ENCODE measurements at places on chromosomes 7 and 10.

GRCh38 chr10:99537086-99537988, 4.6 kb downstream of the NKX2-3 start:
- DNase-seq, result no peak

- DNase-seq, result no peak
Observed at GRCh38 chr7:20447021-20447650, 116.4 kb downstream of the ITGB8 start.

DNA sequence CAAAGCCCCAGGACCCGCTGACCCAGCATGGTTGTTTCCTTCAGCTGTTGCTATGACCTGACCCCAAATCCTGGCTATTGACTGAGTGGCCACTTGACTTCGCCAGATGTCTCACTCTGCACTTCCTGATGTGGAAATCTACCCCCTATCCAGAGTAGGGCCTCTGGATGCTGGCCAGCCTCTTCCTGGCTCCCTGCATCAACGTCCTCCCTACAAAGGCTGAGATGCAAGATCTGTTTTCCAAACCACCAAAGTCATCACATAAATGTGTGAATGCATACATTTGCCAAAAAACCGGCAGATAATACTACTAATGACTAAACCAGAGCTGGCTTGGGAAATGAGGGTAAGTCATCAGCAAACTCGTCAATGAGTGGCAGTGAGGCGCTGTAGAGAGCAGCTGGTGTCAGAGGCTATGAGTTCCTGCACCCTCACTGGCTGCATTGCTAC, 70.4 kb downstream of the PYROXD2 start:
- no peak for DNase-seq

- no peak for DNase-seq
Observed at GRCh38 chr10:6215241-6215640, 12.5 kb downstream of the PFKFB3 start.

DNA sequence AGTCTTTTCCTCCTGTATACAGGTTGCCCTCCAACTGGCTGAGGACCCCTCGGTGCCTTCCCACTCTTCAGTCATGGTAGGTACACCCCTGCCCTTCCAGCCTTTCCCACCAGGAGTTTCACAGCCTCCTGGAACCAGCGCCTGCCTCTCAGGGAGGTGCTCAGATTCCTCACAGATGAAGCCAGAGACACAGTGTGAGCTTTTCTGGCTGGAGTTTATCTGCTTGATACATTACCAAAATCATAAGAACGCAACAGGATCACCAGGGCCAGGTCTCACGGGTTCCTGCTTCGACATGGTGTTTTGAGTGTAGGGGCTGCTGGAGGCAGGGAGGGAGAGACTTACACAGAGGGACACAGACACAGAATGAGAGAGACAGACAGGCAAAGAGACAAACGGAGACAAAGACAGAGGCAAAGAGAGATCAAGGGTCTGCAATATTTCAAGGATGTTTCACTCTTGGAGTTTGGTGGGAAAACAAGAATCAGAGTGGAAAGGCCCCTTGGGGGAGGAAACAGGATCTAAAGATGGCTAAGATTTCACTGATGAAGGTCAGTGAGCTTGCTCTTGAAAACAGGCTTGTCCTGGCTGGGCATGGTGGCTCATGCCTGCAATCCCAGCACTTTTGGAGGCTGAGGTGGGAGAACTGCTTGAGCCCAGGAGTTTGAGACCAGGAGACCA, 6.5 kb upstream of the INMT start:
- DNase-seq, result no peak

GRCh38 chr7:92631067-92631849, 41.1 kb upstream of the FAM133B start:
- DNase-seq, result peak; percentile 83

- DNase-seq, result no peak
Observed at GRCh38 chr7:98230746-98231471, 19.7 kb downstream of the BHLHA15 start.

DNA sequence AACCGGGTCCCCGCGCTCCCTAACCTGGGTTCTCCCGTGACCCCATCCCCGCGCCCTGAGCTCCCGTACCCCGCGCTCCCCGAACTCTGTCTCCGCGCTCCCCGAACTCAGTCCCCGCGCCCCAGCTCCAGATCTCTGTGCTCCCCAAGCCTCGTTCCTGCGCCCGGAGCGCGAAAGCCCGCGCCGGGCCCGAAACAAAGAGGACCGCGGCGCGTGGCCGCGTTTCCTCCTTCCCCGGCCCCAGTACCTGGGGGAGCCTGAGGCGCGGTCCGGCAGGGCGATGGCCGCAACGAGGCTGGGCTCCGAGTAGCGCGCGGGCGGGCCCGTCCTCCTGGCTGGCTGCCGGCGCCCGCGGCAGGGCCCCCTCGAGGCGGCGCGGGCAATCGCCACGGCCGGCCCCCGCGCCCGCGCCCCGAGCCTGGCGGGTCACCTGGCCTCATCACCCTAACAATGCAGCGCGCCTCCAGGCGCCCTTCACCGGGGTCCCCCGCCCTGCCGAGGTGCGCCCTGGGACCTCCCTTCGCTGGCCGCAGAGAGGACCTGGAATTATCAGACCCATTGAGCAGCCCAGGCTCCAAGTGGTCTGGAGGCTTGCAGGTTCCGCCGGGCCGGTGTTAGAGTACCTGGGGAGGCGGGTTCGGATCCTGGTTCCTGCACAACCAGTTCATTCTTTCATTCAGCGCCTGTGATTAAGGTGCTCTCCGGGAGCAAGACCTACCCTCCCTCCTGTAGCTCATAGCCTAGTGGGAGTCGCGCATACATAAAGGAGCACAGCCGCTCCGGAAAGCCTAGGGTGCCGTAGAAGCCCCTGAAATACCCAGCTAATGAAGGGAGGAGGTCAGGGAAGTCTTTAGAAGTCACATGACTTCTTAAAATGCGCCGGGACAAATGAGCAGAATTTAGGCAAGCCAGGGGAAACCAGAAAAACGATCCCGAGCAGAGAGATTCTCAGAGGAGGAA, at the start of gene TNS3:
TNS3 (minus strand) TSS at position 308 of the 960 bp plus-strand sequence. CDS start 142,475 bp downstream, outside the sequence.
- peak; percentile 42 for DNase-seq

DNA sequence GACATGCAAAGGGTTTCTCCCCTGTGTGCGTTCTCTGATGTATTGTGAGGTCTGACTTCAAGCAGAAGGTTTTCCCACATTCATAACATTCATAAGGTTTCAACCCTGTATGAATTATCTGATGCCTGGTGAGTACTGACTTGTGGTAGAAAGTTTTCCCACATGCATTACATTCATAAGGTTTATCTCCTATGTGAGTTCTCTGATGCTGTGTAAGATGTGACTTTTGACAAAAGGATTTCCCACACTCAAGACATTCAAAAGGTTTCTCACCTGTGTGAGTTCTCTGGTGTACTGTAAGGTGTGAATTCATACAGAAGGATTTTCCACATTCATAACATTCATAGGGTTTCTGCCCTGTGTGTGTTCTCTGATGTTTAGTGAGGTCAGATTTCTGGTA, 45.1 kb downstream of the ZNF33B start:
- DNase-seq, result no peak

DNA sequence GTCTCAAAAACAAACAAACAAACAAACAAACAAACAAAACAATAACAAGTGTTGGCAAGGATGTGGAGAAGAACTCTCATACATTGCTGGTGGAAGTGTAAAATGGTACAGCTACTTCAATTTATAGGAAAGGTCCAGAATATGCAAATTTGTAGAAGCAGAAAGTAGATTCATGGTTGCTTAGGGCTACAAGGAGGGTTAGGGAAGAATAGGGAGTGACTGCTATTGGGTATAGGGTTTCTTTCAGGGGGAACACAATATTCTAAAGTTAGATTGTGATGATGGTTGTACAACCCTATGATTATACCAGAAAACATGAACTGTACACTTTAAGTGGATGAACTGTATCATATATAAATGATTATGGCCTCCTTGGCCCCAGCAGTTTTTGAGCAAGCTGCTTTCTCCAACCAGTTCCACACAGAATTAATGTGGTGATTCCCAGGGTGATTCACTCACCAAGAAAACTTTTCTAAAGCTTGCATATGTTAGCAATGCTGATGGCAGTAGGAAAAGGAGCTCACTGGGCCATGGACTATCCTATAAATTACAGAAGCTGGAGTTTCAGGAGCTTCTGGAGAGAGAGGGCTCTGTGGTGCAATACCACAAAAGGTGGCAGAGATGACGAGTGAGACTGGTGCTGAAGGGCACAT, 52.8 kb upstream of the KCNIP2 start:
- DNase-seq, result no peak

DNA sequence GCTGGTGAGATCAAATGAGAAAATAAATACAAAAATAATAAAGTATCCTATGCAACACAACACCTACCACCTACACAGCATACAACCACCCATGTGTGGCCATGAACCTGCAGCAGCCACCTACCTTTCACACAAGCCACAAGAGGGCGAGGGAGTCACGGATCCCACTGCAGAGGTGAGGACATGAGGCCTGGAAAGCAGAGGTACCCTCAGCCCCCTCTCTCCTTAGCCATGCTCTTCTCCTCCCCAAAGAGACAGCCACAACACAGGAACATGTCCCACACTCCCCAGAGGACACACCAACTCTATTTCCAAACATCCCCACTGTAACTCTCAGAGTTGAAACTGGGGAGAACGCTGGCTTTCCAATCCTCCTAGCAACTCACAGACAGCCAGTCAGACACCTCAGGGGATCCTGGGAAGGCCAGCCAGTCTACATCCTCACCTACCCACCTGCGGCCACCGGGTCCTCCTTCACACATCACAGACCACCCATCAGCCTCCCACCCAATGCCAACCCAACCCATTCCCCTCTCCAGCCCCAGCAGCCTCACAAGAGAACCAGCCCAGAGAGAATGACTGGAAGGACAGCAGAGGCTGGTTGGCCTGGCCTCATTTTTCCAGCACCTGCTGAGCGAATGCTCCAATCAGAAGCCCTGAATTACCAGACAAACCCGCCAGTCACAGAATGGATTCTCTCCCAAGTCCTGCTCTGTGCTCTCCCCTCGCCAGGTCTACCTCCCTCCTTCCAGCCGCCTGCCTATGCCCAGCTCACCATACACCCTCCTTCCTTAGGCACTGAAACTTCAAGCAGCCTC, 18.4 kb downstream of the DLG5 start:
- no peak for DNase-seq

DNA sequence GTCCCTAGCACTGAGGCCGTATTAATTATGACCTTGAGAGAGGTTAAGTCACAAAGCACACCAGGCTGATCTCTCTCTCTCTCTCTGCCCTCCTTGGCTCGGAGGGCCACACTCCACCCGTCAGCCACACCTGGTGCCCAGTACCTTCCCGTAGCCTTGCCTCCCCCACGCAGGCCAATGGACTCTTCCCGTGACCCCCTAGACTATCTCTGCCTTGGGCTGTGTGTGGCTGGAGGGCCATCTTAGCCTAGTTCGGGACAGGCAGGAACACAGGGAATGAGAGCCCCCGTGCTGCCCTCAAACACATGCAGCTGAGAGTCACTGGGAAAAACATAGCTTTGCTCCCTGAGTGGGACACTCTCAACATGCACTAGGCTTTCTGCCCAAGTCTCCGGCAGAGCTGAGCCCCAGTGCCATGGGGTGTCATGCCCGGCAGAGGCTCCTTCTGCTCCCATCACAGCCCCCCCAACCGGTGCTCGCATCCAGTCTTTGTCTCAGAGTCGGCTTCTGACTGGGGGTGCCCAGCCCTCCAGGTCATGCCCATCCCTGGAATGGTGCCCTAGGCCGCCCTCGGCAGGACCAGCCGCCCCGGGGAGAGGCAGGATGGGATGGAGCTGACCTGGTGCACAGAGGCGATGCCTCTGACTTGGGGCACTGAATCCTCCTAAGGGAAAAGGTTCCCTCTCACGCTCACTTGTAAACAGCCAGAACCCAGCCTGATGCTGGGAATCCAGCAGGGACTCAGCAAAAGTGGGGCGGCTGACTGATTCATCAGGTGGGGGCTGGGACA, 63.0 kb downstream of the TCERG1L start:
- DNase-seq, result no peak

DNA sequence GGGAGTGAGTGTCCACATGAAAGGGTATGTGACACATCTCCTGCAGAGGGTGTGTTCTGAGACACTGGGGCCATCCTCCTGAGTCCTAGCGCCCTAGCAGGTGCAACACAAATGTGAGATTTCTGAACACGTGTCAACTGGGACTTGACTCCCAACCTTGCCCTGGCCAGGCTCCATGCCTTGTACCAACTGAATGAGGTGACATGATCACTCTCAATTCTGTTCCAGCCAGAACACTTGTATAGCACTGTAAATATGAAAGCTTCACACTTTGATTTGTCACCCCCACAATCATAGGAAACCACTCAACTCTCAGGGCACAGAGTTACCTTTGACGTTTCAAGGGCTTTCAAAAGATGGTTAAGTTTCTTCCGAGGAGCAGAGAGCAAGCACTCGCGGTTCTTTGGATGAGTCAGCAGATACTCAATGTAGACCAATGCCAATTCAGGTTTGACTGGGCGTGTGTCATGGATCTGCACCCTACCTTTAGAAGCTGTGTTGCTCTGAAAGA, 48.6 kb downstream of the NCAPG2 start:
- DNase-seq, result no peak
